ENCODE measurements at places on chromosomes 5 and 9.

- DNase-seq = no peak
These were observed 104.3 kb downstream of the FGF18 start for GRCh38 chr5:171523781-171524180.

- DNase-seq = no peak
These were observed 331.3 kb upstream of the SEMA6A start for GRCh38 chr5:116905885-116906284.

DNA sequence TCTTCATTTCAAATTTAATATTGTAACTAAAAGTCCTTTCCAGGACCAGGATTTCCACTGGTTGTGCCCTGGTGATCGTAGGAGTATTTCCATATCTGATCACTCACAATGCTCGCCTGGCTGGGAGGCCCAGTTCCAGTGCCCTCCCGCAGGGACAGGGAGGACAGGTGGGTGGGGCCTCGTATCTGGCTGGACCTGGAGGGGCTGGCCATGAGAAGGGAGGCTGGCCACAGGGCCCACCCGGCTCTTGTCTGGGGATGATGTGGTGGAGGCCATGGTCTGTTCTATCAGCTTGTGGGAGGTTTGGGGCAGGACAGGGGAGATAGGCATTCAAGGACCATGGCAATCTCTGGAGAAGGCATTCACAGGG lies 286.4 kb downstream of the GADD45G start:
- no peak for DNase-seq

DNA sequence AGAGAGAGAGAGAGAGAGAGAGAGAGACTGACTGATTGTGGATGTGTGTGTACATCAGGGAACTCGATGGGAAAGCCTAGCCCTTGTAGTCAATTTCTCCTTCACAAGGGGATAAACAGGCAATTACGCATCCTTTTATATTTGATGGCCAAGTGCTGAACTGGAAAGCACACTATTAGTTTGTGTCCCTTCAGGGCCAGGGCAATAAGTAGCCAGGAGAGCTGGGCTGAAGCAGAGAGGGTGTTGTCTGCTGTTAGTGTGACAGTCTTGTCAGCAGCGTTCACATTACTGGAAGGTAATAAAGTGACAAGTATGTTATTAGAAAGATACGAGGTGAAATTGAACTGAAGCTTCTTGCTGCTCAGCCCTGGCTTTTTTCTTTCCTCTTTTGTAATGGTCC lies 457.7 kb downstream of the BNC2 start:
- DNase-seq = no peak
